Thoracic aorta (tissue), 2 donors: ENCODE measurements at places on chromosomes 5 and 9. TPM values are rescaled to one million over a fixed set of nuclear protein-coding genes. Genes with fewer than 3 reads are reported as not detected.

DNA sequence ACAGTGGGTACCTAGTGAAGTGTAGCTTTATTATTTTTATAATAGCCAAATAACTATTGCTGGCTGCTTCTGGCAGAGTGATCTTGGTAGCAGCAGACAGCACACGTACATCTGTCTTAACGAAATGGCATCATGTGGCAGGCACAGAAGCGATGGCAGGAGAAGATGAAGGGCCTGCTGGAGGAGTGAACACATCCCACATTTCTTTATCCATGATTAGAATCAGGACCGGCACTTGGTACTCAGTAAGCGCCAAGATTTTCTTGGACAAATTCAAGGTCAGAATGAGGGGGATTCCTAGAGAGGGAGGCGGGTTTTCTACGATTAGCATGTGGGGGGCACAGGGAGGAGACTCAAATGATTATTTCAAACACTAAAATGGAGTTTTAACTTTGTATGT, 23.0 kb upstream of the ZNF366 start:
- DNase-seq = no peak

DNA sequence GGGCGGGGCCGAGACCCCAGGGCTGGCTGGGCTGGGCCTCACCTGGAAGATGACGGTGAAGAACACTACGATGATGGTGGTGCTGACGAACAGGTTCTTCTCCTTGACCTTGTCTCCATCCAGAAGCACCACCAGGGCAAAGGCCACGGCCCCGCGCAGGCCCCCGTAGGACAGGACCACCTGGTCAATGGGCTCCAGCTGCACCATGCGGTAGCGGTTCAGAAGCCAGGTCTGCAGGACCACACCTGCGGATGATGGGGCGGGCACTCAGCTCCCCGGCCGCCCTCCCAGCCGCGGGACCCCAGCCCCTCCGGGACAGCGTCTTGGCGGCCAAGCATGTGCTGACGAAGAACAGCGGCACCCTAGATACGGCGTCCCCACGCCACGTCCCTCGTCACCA, 39.5 kb downstream of the EXOC3 start:
- DNase-seq = no peak

- no peak for DNase-seq
Observed at GRCh38 chr9:113599646-113600022, 136.1 kb downstream of the RGS3 start.

DNA sequence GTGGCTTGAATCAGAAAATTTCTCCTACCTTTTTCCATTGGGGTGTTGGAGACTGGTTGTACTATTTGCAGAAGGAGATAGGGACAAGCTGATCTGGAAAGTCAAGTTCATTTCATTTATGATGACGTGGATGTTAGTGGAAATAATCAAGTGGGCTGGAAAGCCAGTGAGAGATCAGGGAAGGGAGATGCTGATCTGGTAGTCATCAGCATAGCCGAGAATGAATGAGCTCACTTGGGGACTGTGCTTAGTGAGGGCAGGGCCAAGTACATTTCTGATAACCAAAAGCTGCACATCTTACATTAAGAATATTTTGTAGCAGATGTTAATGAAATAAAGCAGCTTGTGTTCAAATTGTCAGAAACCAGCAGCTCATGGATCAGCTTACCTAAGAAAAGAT, 12.1 kb downstream of the MAN2A1 start:
- DNase-seq = no peak

GRCh38 chr5:392431-392988, 50.5 kb upstream of the EXOC3 start:
- DNase-seq = no peak

DNA sequence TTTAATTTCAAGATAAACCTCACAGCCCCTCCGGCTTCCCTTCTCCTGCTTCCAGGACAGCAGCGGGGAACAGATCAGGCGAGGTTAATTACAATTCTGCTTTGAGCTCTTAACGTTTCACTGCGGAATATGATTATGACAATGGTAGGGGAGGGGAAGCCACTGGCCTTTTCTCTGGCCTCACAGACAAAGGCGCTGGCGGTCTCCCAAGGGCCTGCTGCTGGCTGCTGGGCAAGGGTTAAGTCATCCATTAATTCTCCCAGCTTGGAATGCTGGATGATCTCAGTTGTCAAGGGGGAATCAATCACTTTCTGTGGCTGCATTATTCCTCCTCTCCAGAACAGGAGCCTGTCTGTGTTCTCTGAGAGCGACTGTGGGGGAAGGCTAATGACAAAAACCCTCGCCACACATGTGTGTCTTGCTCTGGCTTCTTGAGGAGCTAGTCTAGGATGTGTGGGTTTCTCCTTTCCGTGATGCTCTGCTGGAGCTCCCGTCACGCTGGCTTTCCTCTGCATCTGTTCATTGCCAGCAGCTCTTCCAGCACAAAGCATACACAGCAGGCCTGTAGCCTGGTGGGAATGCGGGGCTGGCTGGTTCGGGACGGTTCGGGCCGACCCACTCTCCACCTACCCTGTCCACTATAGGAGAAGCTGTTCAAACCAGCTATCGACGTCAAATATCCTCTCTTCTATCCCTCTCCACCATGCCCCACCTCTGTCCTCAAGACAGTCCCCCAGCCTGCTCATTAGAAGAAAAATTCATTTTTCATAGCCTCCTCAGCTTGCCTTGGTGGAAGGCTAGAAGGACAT, 82.8 kb downstream of the DCP2 start:
- DNase-seq = no peak

Gene ADAMTS19
- not detected for total RNA-seq

Gene GDF9
- total RNA-seq = not detected
